ENCODE measurements at places on chromosomes 1 and 21.

DNA sequence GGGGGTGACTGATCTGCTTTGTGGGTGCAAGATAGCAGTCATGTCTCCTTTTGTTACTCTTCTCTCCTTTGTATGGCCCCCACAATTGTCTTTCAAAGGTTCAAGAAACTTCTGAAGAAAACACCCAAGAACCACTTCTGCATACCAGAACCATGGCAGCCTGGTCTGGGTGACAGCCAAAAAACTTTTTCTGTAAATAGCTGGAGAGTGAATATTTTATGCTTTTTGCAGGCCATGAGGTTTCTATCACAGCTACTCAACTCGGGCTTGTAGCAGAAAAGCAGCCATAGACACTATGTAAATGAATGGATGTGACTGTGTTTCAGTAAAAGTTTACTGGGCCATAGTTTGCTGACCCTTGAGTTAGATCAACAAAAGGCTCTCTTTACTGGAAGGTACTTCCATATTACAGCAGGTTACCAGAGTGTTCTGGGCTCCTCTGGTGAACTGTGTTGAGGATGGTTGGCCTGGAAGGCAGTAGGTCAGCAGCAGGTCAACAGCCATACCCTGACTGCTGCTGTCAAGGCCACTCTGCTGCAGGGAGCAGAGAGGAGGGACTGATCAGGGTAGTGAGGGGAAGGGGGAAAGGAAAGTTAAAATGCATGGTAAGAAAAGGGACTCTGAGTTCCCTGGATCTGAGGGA, 116.4 kb downstream of the GDAP2 start:
- peak; percentile 84 for DNase-seq

- DNase-seq, result no peak
Observed at GRCh38 chr1:208683141-208683540, 439.0 kb upstream of the PLXNA2 start.

DNA sequence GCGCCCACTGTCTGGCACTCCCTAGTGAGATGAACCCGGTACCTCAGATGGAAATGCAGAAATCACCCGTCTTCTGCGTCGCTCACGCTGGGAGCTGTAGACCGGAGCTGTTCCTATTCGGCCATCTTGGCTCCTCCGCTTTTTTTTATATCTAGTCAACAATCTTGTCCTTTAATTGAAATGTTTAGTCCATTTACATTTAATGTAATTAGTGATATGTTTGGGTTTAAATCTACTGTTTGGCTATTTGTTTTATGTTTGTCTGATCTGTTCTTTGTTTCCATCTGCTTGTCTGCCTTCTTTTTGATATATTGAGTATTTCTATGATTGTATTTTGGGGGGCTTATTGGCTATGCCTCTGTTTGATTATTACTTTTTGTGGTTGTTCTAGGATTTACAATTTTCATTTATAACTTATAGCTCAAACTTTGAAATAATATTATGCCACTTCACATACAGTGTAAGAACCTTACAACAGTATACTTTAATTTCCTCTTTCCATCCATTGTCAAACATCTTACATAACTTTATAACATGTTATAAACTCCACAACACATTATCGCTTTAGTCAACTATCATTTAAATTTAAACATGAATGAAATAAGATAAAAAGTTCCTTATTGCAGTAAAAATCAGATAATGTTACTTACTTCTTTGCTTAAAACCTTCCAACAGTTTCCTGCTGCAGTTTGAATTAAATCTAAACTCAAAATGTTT, 16.5 kb upstream of the RYR2 start:
- DNase-seq, result no peak

GRCh38 chr21:46117586-46118315, 19.8 kb downstream of the COL6A2 start:
- DNase-seq, result no peak

DNA sequence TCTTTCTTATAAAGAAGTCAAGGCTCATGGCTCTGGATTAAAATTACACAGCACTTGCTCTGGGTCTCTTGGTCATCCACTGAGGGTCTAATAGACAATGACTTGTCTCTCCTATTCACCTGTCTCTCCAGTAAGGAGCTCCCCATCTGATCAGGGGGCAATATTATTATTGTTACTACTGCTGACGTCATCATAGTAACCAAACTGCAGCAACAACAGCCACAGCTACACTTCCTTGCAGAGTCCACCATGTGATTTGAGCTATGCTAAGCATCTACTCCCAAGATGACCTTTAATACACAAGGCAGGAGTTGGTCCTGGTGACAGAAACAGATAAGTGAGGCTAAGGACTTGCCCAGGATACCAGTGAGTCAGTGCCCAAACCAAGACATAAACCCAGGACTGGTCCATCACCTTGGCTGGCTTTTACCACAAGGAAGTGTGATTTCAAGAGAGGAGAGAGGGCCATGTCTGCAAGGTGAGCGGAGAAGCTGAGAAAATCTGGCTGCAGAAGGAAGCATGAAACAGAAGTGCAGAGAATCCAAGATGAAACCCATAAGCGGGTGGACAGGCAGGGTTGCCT, 602.5 kb downstream of the PTPRU start:
- no peak for DNase-seq

- peak; percentile 60 for DNase-seq
Observed at GRCh38 chr1:62295921-62296491, 23.2 kb downstream of the KANK4 start.

DNA sequence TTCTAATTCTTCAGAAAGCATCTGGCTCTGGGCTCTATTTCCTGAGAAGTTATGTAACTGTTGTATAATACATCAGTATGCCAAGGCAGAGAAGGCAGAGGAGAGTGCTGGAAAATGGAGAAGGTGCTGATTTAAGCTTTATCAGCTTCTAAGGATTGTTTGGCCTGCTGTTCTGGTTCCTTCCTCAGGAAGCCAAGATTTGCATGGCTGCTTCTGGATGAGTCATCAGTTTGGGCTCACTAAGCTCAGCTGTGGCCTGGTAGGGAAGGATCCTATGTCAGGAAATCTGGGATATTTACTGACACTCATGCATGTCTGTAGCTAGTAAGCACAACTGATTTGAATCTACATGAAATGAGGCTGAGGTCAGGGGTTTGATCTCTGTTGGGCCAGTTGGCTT, 73.2 kb upstream of the ADGRL4 start:
- peak; percentile 78 for DNase-seq

DNA sequence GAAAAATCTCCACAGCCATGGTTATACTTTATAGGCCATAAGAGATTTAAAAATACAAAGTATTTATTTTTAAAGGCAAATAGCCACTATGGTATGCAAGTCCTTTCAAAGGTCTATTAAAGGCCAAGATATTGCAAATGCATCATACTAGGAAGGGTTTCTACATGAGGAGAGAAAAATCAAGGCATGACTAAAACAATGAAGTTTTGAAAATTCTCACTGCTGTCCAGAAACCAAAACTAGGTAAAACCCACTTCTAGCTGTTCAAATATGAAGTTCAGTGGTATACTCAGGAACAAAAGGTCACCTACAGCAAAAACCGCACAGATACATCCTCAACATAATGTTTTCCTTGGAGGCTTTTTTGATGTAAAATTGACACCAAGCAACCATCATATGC, 75.0 kb downstream of the EPS15 start:
- DNase-seq, result no peak

DNA sequence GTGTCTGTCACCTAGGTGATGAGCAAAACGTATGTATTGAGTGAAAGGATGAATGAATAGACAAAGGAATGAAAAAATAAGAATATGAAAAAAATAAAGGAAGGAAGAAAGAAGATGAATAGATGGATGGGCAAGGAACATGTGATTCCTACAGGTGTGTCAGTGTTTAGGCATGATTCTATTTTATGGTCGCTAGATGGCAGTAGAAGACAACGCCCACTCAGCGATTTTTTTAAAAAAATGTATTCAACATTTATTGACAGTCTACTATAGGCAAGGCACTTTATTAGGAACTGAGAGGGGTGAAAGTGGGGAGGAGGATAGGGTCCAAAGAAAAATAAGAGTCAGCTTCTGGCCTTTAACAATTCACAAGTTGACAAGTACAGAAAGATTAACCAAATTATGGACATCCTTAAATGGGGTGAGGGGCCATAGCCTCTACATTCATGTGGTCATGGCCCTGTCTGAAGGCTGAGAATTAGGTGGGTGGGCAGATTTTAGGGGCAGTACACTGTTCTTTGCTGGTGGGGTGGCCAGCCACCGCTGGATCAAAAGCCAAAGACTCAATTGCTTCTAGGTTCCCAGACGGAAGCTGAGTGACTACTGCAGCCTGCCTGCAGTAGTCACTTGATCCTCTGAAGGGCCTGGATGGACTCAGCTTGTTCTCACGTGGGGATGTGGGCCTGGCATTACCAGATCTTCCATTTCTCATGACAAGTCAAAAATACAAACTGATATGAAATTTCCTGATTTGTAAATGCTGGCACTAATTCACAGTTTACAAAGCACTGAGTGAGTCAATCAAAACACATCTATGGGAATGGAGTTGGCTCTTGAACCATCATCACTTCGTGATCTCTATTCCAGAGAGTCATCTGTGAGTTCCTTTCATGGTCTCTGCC, 83.9 kb downstream of the FASLG start:
- peak; percentile 32 for DNase-seq
